GOT3 (cell line): ENCODE measurements at places on chromosomes 7 and 10.

DNA sequence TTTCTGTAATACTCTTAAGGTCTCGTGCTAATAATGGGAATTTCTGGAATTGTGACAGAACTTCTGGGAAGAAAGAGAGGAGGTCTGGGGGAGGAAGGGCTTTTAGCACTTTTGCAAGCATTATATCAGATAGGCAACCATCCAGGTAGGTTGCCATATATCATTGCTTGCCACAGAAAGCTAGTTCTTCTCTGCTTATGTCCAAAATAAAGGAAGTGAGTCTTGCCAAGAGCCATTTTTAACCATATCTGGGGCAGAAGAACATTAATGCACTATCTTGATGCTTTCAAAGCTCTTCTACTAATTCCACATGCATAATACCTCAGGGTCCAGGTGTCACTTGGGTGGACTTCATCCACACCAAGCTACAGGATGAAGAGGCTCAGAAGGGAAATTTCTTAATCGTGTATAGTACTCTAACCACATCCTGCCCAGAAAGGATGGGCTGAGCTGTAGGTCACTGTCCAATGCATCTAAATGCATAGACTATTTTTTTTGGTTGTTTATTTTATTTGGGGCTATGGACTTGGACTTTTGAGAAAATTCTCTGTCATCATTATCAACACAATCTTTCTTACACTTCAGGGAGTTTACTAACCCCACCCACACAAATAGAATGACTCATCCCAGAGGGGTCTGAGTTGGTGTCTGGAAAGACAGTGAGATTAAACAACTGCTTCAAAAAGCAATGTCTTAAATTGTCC, 68.9 kb upstream of the ADO start:
- no peak for DNase-seq

- peak; percentile 59 for DNase-seq
Measured at GRCh38 chr10:52313933-52314821, at the start of gene DKK1. DKK1 (plus strand) TSS chr10:52314281; CDS start chr10:52314435, 154 bp downstream.

- DNase-seq, result no peak
Measured at GRCh38 chr10:128712661-128713400, 586.6 kb upstream of the MKI67 start.

GRCh38 chr10:22346096-22346661, 883 bp downstream of the SPAG6 start:
- no peak for DNase-seq

DNA sequence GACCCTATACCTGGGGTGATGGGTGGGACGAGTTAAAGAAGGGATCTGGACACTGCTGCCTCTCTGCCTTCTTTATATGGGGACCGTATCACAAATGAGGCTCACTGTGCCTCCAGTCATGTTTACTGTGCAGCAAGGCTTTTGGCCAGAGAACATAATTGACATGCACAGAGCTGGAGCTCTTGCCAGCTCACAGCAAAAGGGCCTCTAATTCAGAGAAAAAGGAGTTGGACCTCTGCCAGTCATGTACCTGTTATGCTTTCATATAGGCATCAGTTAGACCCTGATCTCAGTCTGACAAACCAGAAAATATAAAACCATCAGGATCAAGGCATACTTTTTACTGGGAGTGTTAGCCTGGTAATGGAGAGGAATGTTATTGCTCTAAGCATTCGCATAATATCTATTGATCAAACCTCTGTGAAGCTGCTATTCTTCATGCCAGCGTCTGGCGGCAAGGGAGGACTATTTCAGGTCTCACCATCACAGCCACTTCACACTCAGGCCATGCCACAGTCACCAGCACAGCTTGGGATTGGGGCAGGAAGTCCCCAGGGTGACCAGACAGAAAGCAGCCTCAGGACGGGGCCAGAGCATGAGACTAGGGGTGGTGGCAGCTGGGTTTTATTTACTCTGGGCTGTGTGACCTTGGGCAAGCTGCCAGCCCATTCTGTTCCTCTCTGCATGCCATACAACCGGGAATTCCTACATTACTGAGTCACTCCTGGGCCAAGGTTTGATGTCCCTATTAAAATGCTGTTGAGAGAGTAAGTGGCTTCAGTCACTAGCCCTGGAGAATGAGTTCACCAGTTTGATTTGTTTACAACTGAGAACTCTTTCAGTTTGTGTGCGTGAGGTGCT, 90.1 kb downstream of the NPSR1 start:
- DNase-seq, result no peak

GRCh38 chr10:16905320-16905719, 88.1 kb upstream of the RSU1 start:
- DNase-seq, result no peak
